Esophagus squamous epithelium (tissue), 5 donors: ENCODE measurements at places on chromosomes 7 and 10. TPM values are rescaled to one million over a fixed set of nuclear protein-coding genes. Genes with fewer than 3 reads are reported as not detected.

DNA sequence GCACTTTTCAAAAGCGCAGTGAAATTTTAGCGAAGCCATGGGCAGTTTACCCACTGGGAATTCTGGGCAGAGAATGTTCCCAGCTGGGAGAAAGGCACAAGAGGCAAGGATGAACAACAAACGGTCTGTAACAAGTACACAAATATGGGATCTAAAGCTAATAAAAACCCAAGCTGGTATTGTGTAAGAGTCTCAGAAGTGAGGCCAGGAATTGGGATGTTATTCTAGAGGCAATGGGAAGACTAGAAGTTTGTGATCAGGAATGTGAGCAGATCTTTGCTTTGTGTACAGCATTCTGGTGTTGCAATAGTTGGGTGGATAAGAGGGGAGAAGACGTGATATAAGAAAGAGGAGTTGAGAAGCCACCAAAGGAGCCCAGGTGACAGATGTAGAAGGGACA, 15.0 kb downstream of the FZD9 start:
- no peak for DNase-seq

DNA sequence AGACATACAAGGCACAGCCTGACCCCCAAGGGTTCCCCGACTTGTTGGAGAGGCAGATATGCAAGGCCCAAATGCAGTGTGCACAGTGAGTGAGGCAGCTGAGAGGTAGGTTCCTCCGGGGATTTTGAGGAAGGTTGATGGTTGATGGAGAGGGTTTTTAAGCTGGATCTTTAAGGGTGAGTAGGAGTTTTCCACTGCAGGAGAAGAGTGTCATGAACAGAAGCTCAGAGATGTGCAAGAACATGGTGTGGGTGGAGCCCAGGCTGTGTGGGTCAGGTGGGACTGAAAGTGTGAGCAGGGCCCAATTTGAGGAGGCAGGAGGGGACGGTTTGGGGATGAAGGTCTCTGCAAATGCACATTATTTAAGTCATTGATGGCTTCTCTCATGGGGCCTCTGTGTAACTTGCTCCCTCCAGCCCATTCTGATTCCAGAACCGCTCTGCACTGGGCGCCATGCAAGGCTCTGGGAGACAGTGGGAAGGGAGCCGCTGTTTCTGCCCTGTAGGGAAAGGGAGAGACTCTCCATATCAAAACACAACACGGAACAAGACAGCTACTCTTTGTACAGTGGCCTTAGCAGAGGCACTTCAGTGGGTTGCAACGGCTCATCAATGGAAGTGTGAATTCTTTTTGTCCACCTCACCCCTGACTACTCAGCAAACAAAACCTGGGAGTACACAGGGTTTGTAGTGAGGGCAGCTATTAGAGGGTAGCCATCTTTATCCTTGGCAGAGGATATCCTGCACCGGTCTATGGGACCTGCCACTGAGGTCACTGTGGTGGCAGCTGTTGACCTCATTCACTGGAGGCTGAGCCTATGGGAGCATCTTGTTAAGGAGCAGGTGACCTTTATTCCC, 29.7 kb downstream of the RAMP3 start:
- no peak for DNase-seq

DNA sequence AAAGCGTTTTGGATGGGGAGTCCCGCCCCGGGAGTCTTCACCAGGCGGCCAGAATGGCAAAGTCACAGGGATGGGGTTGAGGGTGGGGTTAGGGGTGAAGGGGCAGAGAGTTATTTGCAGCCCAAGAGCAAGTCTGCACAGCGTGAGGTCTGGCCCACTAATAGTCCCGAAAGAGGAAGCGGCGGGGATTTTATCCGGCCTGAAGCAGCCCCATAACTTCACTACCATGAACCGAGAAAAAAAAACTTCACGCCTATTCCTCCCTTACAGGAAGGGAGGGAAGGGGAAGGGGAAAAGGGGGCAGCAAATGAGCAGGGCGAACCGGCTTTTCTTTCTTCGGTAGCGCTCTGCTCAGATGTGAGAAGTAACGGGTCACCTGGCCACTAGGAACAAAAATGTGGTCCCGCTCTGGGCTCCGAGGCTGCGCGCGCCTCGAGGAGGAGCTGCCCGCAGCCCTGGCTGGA, 712 bp downstream of the ITPRIP start:
- DNase-seq = no peak

GRCh38 chr10:110821508-110821907, 50.2 kb upstream of the PDCD4 start:
- DNase-seq = no peak

GRCh38 chr10:82874671-82875070, 999.7 kb downstream of the NRG3 start:
- no peak for DNase-seq

DNA sequence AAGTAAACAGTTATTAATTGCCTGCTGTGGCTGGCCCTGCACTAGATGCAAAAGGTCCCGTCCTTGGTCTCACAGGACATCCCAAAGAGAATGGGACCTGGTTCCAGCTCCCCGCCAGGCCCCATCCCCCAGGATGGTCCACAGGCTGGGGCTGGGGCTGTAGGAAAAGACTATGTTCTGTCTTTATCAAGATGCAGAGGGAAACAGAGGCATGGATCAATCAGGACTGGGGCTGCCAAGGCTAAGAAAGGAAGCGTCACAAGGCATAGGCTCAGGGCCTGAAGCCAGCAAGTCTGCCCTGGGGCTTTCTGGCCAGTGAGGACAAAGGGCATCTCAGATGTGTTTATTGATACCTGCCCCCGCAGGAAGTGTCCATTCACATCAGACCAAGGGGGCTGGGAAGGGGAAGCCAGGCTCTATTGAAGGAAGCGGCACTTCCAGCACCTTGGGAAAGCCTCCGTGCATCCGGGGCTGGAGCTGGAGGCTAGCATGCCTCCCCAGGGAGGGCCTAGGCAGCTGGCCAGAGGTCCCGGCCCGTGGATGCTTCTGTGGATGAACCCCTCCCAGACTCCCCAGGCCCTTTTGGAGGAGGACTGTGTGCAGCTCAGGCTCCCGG, 5.8 kb downstream of the VSIR start:
- no peak for DNase-seq

GRCh38 chr10:123945325-123945920, 53.8 kb upstream of the CPXM2 start:
- DNase-seq = no peak

DNA sequence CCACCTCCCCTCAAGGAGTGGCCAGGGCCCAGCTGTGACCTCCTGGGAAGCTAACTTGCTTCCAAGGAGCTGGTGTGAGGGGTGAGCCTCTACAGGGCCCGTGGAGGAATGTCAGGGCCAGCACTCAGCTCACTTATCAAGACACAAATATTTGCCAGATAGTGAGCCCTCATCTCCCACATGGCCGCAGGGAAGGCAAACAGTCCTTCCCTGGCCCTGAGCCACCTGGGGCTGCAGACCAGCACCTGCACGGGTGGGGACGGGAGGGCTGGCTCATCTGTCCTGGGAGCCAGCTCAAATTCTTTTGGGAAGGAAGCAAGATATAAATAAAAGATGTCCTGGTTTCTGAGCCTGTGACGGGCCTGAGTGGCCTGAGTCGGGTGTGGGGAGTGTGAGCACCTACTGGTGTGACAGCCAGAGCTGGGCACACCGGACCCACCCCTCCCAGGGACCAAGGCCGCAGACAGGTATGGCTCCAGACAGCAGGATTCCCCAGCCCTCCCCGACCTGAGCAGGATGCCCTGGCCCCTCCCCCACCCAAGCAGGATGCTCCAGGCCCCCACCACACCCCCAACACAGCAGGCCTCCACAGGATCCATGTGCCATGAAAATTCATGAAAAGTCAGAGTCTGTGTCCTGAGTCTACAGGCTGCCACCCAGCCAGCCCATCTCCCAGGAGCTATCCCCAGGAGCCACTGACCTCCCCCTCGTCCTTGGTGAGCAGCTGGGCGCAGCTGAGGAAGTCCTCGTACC, 148.0 kb downstream of the MAPK8 start:
- DNase-seq = no peak

GRCh38 chr7:137885678-137886077, 38.9 kb upstream of the DGKI start:
- DNase-seq = no peak

Gene CYP3A7
- total RNA-seq = not detected

DNA sequence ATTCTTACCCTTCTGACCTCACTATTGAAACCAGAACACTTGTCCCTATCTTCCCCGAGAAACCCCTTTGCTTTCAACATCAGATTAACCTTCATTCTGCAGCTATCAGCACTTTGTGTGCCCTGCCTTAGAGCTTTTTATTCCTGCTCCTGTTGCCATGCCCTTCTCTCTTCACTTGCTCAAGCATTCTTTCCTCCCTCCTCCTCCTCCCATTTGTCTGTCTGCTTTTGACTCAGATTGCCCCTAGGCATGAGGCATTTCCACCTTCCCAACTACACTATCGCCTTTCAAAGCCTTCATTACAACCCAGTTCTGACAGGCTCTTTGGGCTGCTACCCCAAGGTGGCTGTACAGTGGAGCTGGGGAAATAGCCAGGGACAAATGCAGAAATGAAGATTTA, 143.3 kb downstream of the SLC25A13 start:
- DNase-seq = no peak

Gene TMEM26
- not detected for total RNA-seq
